ENCODE measurements at places on chromosomes 7 and 10.

DNA sequence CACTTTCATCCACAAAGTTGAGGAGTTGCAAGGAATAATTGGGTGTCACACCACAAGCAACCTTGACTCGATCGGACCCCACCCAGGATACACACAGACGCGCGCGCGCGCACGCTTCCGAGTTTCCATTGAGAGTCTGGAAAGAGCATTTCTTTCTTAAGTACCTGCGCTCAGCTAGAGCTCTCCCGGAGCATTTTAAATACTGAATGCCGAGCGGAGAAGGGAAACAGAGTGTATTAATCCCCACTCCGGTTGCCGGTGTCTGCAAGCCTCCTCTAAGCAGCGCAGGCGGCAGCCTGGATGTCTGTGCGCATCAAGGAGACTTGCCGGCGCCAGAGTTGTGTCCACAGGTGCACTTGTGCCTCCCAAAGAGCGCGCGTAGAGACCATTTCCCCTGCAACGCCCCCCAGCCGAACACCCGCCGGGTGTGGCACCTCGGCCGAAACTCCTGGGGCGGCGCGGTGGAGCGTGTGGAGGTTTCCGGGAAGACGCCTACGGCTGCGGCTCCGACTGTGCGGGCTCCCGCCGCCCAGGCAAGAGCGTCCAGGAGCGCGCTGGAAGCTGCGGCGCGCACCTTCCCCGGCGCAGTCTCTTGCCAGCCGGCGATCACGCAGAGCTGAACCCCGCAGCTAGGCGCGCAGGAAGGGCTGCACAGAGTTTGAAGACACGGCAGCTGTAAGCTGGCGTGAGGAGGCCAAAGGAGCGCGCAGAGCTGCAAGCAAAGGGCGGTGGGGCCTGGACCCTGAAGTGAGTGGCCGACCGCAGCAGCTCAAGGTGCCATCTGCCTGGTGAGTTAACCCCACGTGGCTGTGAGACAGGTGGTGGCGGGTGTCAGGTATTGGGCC is 1.1 kb upstream of the FEZF1 start:
- no peak for DNase-seq

- no peak for DNase-seq
Measured at GRCh38 chr7:134191876-134192275, 64.7 kb downstream of the LRGUK start.

GRCh38 chr10:30728127-30728526 is 98.6 kb upstream of the LYZL2 start:
- no peak for DNase-seq

DNA sequence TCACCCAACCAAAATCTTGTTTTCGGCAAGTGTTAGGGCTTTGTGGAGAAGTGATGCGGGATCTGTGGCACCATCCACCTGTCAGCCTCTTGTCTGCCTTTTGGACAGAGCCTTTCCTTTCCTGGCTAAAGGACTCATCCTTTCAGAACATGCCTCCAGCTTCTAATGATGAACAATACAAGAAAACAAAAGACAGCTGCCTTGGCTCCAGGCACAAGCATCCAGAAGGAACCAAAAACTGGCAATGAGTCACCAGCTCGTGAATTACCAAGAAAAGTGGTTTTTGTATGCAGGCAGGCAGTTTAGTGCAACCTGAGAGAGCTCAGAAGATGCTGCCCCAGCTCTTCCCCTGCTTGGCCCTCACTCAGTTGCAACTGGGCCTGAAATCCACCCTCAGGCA is 84.6 kb upstream of the NAMPT start:
- peak; percentile 30 for DNase-seq

- no peak for DNase-seq
Measured at GRCh38 chr10:95480102-95480900, 80.9 kb downstream of the SORBS1 start.

DNA sequence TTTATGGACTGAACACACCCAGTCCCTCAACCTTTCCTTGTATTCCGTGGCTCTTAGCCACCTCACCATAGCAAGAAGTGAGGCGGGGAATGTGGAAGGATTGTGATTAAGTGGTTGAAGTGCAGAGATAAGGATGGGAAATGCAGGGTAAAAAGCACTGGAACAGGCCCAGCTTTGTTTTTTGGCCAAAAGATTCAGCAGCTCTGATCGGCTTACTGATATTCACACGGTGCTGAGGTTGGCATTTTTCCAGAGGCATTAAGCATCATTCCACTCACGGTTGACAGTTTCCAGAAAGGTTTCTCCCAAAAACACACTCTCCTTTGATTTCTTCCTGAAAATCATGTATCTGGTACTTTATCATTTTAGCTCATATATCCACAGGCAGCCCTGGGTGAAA is 544.2 kb downstream of the CNTNAP2 start:
- no peak for DNase-seq

DNA sequence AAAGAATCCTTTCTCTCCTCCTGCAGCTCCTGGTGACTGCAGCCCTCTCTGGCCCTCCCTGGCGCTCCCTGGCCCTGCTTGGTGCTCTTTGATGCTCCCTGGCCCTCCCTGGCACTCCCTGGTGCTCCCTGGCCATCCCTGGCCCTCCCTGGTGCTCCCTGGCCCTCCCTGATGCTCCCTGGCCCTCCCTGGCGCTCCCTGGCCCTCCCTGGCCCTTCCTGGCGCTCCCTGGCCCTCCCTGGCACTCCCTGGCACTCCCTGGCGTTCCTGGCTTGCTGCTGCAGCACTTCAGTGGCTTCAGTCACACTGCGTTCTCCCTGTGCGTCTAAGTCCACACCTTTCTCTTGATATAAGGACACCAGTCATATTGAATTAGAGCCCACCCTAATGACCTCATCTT is 15.2 kb upstream of the FGFR2 start:
- no peak for DNase-seq

- no peak for DNase-seq
Measured at GRCh38 chr10:62627983-62628382, 176.5 kb upstream of the ADO start.

DNA sequence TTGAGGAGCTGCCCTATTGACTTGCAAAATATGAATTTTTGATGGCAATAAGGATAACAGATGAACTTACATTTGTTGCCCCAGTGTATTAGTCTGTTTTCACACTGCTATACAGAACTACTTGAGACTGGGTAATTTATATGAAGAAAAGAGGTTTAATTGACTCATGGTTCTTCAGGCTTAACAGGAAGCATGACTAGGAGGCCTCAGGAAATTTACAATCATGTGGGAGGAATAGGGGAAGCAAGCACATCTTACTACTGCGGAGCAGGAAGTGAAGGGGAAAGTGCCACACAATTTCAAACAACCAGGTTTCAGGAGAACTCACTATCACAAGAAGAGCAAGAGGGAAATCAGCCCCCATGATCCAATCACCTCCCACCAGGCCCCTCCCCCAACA is 57.9 kb downstream of the ZNF22 start:
- DNase-seq: no peak

DNA sequence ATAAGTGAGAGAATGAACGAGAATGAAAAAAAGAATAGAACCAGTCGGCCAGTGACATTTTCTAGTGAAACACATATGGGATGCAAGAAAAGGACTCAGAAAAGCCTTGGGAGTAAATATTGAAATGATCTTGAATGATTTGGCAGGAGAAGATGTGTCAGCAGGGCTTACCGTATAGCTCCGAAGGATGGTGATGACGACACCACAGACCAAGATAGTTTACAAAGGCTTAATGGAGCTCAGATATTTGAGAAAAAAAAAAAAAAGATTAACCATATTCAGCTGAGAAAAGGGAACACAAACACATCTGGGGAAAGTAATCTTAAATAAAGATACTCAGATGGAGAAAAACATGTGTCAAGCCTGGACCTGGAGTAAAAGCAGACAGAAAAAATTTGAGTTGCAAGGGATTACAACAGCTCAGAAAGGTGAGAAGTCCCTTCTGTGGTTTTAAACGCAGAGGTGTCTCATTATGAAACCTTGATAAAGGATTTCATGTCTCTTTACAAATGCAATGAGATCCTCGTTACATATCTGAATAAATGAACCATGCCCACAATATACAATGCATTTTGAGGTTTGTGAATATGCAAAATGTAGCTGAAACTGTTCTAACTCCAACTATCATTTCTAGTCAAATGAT is 36.0 kb downstream of the DNAJB9 start:
- DNase-seq: no peak

DNA sequence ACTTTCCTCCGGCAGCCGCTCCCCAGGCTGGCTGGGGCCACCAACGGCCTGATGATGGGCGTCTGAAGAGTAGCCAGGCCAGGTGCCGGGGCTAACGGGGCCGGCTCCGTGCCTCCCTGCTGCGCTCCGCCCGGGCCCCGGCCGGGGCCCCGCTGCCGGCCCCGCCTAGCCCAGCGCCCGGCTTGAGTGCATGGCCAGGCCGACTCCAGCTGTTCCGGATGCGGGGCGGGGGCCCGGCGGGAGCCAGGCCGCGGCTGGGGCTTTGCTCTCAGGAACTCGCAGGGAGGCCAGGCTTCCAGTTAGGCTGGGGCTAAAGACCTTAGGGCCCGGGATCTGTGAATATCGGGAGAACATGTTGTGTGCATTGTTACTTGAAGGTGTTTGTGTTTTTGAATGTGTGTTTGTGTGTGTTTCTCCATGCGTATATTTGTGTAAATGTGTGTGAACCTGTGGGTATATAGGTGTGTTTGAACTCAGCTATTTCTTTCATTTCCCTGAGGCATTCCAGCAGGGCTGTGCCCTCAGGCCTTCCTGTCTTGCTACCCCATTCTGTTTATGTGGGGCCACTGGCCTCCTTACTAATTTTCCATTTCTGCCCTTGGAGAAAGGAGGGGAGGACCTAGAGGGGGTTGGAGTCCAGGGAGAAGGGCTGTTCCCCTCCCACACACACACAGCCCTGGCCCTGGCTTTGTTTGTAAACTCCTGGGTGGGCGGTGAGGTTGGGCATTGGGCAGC is 1.1 kb upstream of the LBX1 start:
- no peak for DNase-seq

GRCh38 chr7:69365651-69366192 is 232.6 kb upstream of the AUTS2 start:
- no peak for DNase-seq

GRCh38 chr10:71271662-71272055 is 47.4 kb upstream of the SLC29A3 start:
- DNase-seq: no peak

DNA sequence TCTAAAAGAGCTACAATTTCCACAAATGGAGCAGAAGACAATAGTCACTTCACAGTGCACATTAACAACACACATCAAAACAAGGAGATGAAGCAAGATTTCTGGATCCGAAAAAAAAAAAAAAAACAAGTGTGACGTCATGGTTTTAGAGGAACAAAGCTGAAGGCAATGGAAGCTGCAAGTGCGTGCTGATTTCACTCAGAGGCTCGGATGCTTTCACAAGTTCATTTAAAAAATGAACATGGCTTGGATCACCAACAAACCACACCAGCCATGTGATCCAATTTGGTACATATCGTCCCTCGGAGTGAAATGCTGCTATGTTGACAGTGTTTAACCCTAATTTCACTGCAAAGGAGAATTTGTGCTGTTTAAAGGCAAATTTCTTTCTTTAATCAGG is 337.0 kb upstream of the PRKCQ start:
- DNase-seq: no peak

DNA sequence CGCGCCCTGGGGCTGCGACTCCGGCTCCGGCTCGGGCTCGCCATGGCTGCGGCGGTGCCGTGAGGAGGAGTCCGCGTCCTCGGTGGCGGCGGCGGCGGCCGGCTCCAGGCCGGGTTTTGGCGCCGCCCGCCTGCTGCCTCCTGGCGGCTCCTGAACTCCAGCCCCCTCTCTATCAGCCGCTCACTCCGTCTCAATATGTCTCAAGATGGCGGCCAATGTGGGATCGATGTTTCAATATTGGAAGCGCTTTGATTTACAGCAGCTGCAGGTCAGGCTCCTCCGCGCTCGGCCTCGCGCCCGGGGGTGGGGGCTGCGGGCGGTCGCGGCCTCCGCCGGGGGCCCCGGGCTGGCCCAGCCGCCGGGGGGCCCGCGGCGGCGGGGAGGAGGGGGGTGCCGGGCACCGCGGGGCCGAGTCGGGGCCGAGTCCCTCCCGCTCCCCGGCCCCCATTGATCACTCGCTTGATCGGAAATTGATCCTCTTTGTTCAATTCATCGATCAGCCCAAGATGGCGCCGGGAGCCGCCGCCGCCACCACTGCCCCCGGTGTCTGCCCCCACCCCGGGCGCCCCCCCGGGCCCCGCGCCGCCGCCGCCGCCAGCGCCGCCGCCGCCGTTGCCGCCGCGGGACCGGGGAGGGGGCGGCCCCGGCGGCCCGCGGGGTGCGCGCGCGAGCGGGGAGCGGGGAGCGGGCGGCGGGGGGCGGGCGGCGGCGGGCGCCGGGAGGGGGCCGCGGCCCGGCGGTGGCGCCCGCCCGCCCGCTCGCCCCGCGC is 1.4 kb upstream of the CUX1 start:
- DNase-seq: no peak

- DNase-seq: no peak
Measured at GRCh38 chr7:42254217-42254616, 17.2 kb upstream of the GLI3 start.

All from BJ (cell line).